ENCODE measurements at places on chromosomes 2 and 18. TPM values are rescaled to one million over a fixed set of nuclear protein-coding genes. Genes with fewer than 3 reads are reported as not detected.

- no peak for DNase-seq
Measured at GRCh38 chr18:10454681-10455557, 484 bp downstream of the APCDD1 start.

GRCh38 chr2:227450311-227450841 is 21.6 kb upstream of the AGFG1 start:
- DNase-seq, result no peak

LIPT1 gene
- 24.4 TPM for total RNA-seq

LBX2 gene
- total RNA-seq, result 0.30 TPM

ECEL1 gene
- not detected for total RNA-seq

AQP12B gene
- total RNA-seq, result not detected

DNA sequence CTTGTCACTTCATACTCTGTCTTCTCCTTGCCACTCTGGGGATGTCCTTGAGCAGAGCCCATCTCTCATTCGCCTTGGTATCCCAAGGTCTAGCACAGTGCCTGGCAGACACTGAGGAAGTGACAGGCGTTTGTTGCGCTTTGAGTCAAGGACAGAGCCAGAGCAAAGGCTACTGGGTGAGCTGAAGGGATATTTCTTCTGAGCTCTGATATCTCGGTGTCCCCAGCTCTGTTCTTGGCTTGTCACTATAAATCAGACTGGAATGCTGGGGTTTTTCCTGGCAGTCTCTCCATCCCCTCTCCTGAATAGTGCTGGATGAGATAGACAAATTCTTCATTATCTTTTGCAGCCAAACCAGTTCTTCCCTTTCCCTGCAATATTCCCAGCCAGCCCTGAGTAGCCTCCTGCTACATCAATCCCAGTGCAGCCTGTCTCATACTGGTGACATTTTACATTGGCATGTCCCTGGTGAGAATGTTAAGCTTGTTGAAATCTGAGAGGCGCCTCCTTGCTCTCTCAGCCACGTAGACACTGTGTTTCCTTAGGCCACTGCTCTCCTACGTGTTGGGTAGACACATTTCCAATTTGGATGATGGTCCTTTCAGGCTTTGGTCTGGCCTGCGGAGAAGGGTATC is 61.7 kb downstream of the CTIF start:
- no peak for DNase-seq

DNA sequence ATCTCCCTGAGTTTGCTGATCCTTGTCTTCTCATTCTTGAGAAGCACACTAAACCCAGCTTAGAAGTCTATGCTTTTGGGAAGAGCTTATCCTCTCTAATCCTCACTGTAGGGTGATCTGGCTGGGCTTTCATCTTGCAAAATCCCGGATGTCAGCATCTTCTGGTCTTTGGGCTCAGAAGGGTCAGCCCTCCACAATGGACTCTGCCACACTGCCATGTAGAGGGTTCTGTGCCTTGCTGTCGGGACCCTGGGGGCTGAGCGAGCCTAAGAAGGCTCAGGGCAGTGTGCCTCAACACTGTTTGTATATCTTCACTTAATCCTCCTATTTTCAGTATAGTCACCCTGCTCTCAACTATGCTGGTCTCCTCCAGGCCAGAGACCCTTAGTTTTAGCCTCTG is 102.3 kb downstream of the TGIF1 start:
- DNase-seq, result no peak

DNA sequence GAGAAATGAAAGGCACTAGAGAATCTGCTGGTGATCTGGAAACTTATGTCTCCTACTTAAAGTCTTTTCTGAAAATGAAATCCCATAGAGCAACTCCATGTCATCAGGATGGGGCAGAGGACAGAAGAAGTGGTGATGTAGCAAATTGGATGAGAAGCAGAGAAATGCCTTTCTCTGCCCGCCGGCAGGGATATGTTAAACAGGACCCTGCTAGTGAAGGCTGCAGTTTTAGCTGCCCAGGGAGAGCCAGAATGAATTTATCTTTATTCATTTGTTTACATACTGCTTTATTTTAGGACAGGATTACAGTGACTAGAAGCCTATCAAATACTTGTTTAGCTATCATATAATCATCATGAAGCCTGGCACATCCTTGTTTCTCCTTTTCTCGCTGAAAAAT is 247.0 kb downstream of the DOK6 start:
- no peak for DNase-seq

DNA sequence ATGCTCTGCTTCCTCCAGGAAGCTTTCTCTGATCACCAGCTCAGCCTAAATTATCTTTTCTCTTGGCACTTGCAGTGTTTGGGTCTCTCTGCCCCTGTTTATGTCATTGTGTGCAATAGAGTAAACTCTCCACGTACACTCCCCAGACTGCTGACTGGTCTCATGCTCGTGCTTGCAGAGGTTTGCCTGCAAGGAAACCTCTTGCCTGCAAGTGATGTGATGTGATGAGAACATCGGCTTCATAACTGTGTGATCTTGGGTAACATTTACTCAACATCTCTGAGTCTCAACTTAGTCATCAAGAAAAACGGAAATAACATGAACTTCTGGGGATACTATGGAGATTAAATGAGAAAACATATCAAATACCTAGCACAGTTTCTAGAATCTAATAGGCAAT is 92.3 kb downstream of the BIN1 start:
- DNase-seq, result no peak

DNA sequence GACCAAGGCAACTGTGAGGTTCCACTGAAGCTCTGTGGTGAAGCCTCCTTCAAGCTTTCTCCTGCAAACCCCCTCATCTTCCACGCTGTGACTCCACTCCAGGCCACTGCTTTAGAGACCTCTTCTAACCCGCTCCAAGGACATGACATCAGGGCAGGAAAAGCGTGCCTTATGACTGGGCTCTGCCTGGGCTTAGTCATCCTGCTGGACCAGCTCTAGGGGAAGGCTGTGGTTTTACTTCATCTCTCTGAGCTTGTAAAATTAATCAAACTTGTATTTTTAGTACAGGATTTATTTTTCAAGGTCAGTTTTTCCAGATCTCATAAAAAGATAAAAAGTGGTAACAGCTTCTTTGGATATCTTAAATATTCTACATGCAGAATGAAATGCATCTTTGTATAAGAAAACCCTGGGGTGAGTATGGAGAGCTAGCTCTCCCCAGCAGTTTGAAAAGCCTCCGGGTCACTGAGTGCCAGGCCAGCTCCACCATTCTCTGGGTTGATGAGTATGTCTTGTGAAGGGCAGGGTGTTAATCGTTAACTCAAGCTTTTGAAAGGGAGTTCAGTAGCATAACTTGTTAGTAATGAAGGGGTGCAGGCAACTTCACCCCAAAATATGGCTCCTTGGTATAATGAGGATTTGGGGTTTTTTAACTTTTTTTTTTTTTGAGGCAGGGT is 33.1 kb upstream of the YPEL5 start:
- no peak for DNase-seq

All from CD4-positive, alpha-beta memory T cell (primary cell).